ENCODE measurements at places on chromosomes 5 and 9. TPM values are rescaled to one million over a fixed set of nuclear protein-coding genes. Genes with fewer than 3 reads are reported as not detected.

SLC6A7 gene
- not detected for polyA plus RNA-seq

ZFAND5 gene
- polyA plus RNA-seq: 110 TPM

CCT5 gene
- polyA plus RNA-seq: 180 TPM

TMEM215 gene
- not detected for polyA plus RNA-seq

POU5F2 gene
- 0.08 TPM for polyA plus RNA-seq

PRKAA1 gene
- 35.7 TPM for polyA plus RNA-seq

CLTB gene
- 54.1 TPM for polyA plus RNA-seq

All from IgD-negative memory B cell (primary cell).